ENCODE measurements at places on chromosomes 7 and 10.

DNA sequence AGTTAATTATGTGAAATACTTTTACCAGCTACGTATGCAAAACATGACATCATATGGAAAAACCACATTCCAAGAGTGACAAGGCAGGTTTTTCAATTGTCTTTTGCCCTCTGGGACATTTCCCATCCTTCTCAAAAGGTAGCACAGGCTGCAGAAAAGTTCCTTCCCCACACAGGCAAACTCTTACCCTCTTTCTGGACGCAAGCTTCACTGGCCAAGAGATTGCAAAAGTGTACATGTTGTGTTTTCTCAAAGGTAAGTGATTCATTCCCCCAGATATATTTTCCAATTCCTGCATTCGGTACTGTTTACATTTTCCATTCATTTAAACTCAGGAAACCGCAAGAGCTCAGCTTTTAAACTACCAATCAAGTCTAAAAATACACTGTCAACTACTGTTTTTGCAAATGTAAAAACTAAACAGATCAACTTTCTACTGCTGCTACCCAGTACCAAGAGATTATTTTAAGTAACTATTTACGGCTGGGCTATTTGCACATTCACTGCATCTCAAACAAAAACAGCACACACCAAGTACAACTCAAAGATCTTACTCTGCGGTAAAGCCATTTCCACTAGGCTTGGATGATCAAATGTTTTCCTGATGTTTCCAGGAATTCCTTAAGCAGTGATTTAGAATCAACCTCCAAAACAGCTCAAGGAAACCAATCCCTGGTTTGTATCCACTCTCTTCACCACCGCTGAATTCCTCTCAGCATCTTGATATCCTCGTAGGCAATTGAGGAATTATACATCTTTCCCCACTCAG, 233.6 kb upstream of the CCDC6 start:
- no peak overlapping the region for H3K27ac ChIP-seq
- no peaks in the 10 kb centered on the region for H3K27me3 ChIP-seq
- peaks cover 52% of the 10 kb centered on the region for H3K4me1 ChIP-seq
- no peaks in the 10 kb centered on the region for H3K36me3 ChIP-seq
- no peak for DNase-seq

GRCh38 chr10:62687230-62687748, 117.2 kb upstream of the ADO start:
- no peaks in the 10 kb centered on the region for H3K27me3 ChIP-seq
- H3K27ac ChIP-seq = no peak overlapping the region
- peak; percentile 40 for DNase-seq
- no peak overlapping the region for H3K4me3 ChIP-seq

DNA sequence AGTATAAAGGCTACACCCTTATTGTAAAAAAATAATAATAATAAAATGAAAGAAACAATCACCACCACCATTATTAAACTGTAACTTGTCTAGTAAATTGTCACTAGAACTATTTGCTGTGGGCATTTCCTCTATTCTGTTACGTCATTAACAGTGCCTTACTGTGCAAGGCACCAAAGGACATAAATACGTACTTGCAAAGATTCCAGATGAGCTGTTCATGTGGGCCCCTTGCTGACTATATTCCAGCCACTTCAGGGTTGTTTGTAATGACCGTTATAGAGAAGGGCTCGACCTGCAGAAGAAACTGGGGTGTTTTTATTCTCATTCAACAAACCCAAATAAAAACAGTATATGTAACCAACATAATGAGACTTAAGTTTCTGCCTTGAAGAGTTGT, 60.4 kb downstream of the KLRG2 start:
- no peak overlapping the region for H3K4me3 ChIP-seq
- H3K27ac ChIP-seq = no peak overlapping the region
- H3K36me3 ChIP-seq = peaks cover 48% of the 10 kb centered on the region
- H3K27me3 ChIP-seq = no peaks in the 10 kb centered on the region
- DNase-seq = no peak
- H3K4me1 ChIP-seq = no peaks in the 10 kb centered on the region

- no peaks in the 10 kb centered on the region for H3K27me3 ChIP-seq
- no peak for DNase-seq
- no peak overlapping the region for H3K27ac ChIP-seq
- H3K4me3 ChIP-seq = no peak overlapping the region
- no peaks in the 10 kb centered on the region for H3K4me1 ChIP-seq
These were observed 43.3 kb downstream of the GOLGA7B start for GRCh38 chr10:97892939-97893338.

GRCh38 chr10:49138361-49138891, 4.6 kb upstream of the FAM170B start:
- DNase-seq = no peak
- no peaks in the 10 kb centered on the region for H3K27me3 ChIP-seq
- no peak overlapping the region for H3K27ac ChIP-seq

DNA sequence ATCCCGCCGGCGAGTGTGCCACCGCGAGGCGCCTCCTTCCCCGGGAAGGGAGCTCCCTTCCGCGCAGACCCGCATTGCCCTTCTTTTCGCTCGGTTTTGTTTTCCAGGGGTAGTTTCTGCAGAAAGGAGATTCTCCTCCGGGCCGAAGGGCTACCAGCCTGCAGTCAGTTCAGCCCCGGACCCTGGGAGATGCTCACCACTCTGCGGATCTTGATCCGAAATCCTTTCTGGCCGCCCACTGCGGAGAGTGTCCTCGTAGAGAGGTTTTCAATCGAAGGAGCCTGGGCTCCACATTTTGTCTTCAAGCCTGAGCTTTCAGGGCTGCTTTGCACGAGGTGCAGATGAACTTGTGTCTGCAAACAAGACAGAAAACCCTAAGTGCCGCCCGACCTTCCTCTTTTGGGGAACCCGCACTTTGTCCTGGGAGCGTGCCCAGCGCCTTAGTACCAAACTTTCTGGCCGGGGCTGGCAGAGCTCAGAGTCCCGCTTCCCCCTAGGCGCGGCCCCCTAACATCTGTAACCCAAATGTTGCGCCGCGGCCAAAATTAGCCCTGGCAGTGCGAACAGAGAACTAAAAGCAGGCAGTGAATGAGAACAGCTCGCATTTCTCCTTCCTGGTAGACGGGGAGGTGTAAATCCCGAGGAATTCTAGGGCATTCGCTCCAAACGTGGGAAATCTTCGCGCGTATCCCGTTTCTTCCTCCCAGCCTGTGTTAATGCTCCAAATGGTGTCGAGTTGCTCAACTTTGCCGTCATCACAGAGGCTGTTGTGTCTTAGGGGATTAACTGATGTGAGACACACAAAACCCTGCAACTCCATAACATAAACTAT, 6.7 kb upstream of the EN2 start:
- H3K4me1 ChIP-seq = no peaks in the 10 kb centered on the region
- no peak overlapping the region for H3K4me3 ChIP-seq

DNA sequence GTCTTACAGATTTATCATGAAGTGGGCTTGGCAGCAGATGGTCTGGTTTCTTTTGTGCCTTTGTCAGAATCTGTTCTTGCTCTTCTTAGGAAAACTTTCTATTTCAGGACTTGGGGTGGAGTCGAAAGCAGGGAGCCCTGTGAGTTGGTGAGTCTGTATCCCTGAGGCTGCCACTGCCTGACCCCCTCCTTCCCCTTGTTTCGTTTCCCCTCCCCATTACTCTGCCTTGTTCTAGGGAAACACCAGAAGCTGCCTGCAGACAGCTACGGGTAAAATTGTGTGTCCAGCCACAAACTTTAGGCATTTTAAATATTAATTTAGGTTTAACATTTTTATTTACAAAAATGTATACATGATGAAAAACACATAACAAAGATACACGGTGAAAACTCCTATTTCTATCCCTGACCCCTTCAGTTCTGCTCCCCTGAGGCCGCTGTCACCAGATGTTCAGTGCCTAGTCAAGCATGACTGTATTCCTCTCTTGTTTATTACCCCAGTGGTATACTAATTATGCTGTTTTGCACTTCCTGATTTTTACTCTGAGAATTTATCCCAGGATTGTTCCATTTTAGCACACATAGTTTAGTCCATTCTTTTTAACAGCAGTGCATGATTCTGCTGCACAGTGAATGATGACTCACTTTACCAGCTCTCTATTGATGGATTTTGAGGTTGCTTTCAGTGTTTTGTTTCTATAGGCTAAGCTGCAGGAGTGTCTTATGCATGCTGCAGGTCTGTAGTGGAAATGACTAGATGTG, 9.1 kb downstream of the TSPAN14 start:
- H3K27me3 ChIP-seq = no peaks in the 10 kb centered on the region
- no peak overlapping the region for H3K27ac ChIP-seq
- no peak for DNase-seq

GRCh38 chr10:111113961-111114757, 37.3 kb downstream of the ADRA2A start:
- H3K36me3 ChIP-seq = no peaks in the 10 kb centered on the region
- H3K27ac ChIP-seq = no peak overlapping the region
- H3K27me3 ChIP-seq = no peaks in the 10 kb centered on the region
- DNase-seq = no peak
- no peak overlapping the region for H3K4me3 ChIP-seq

DNA sequence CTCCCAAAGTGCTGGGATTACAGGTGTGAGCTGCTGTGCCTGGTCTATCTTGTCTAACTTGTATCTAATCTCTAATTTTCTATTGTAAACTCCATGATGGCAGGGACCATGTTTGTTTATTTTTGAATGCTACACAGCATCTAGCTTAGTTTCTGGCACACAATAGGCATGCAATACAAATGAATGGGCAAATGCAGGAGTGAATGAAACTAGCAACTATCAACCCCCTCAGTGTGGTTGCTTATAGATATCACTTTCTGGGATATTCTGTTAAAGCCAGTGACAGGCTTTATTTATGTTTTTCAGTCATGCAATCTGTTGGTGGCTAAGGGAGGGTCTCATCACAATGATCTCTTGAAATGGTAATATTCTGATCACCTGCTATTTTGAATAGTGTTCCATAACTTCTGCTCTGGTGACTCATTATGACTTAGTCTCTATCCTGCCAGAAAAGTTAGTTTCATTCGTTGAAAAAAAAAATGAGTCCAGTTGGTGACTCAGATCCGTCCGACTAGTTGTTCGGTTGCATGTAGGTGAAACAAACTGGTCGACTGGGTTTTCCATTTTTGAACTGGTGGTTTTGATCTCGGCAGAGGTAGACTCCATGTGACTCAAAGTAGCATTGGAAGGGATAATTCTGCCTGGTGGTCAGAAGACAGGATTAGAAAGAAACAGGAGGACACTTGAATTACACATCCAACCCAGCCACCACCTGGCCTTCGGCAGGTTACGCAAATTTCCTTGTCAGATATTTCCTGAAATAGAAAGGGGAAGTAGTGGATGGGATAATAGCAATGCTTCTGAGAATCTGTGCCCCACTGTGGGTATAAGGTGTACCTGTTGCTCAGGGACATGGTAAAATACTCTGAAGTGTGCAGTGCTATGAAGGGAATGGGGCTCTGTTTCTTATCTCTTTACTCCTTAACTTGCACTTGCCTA, 76.8 kb downstream of the GATA3 start:
- no peak overlapping the region for H3K4me3 ChIP-seq
- H3K27me3 ChIP-seq = no peaks in the 10 kb centered on the region
- DNase-seq = no peak
- no peaks in the 10 kb centered on the region for H3K36me3 ChIP-seq
- H3K4me1 ChIP-seq = peaks cover 8% of the 10 kb centered on the region
- no peak overlapping the region for H3K27ac ChIP-seq

- no peak overlapping the region for H3K4me3 ChIP-seq
- no peak for DNase-seq
- no peak overlapping the region for H3K27ac ChIP-seq
- H3K27me3 ChIP-seq = no peaks in the 10 kb centered on the region
These were observed 39.1 kb upstream of the BET1 start for GRCh38 chr7:94043299-94043698.

- peaks cover 3% of the 10 kb centered on the region for H3K36me3 ChIP-seq
- no peak overlapping the region for H3K4me3 ChIP-seq
- no peak overlapping the region for H3K27ac ChIP-seq
- no peaks in the 10 kb centered on the region for H3K27me3 ChIP-seq
These were observed 10.3 kb downstream of the SUN1 start for GRCh38 chr7:842431-843031.

DNA sequence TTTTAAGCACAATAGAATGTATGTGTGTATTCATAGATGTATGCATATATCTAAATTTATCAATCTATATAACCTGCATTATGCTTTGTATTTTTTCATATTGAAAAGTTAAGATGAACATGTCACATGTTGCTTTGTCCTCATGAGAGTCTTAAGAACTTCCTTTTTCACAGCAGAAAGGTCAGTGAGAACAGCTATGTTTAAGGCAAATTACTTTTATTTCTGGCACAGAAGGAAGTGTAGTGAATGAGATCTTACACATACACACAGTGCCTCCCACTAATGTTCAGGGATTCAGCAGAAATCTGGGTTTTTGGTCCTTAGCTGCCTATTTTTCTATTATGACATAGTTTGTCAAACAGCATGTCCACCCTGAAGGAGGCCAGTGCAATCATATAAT, 134.8 kb downstream of the TMEM26 start:
- no peaks in the 10 kb centered on the region for H3K27me3 ChIP-seq
- H3K4me1 ChIP-seq = peaks cover 24% of the 10 kb centered on the region
- DNase-seq = peak; percentile 73
- H3K36me3 ChIP-seq = no peaks in the 10 kb centered on the region
- peak overlapping the region; percentile 8 for H3K4me3 ChIP-seq

DNA sequence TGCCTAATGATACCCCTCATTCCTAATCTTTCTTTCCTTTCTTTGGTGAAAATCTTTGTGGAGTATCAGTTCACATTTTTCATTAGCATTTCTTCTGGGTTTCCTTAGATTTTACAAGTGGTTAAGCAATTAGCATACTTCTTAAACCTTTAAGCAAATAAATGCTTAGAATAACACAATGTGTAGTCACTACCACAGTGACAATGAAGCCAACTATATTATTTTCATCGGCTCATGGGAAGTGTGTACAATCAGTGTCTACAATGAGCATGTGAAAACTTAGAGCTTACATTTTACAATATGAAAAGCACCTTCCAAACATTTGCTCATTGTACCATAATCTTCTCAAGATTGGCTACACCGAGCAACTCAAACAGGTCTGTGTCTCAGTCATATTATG, 176.2 kb upstream of the PLXNA4 start:
- H3K27me3 ChIP-seq = no peaks in the 10 kb centered on the region
- H3K27ac ChIP-seq = no peak overlapping the region
- H3K36me3 ChIP-seq = no peaks in the 10 kb centered on the region
- H3K4me3 ChIP-seq = no peak overlapping the region

GRCh38 chr10:128305601-128306345, 179.6 kb upstream of the MKI67 start:
- no peak overlapping the region for H3K27ac ChIP-seq
- H3K4me3 ChIP-seq = no peak overlapping the region
- no peaks in the 10 kb centered on the region for H3K27me3 ChIP-seq
- no peak for DNase-seq
- no peaks in the 10 kb centered on the region for H3K36me3 ChIP-seq

DNA sequence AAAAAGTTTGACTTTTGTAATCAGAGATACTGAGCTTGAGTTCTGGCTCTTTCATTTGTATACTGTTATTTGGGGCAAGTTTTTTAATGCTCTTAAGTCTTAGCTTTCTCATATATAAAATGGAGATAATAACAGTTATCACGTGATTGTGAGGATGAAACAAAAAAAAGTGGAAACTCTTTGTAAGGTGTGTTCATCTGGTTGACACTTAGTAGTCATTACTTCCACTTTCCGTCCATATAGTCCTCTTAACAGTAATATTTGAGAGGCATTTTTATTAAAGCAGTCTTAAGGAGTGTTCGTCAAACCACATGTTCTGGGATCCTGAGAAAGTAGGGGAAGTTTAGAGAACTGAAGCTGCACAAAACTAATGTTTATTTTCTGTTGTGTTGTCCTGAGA, 65.6 kb downstream of the PTEN start:
- H3K27ac ChIP-seq = 0 out of 2 replicates have a peak overlapping the region, but pooled peaks have one; percentile 47
- H3K36me3 ChIP-seq = peaks cover 27% of the 10 kb centered on the region
- no peaks in the 10 kb centered on the region for H3K27me3 ChIP-seq
- no peak for DNase-seq

Data from Karpas-422 (cell line).